ENCODE measurements at places on chromosomes 1 and 21.

GRCh38 chr1:44594871-44595735 is 79.2 kb downstream of the TMEM53 start:
- no peak for DNase-seq

DNA sequence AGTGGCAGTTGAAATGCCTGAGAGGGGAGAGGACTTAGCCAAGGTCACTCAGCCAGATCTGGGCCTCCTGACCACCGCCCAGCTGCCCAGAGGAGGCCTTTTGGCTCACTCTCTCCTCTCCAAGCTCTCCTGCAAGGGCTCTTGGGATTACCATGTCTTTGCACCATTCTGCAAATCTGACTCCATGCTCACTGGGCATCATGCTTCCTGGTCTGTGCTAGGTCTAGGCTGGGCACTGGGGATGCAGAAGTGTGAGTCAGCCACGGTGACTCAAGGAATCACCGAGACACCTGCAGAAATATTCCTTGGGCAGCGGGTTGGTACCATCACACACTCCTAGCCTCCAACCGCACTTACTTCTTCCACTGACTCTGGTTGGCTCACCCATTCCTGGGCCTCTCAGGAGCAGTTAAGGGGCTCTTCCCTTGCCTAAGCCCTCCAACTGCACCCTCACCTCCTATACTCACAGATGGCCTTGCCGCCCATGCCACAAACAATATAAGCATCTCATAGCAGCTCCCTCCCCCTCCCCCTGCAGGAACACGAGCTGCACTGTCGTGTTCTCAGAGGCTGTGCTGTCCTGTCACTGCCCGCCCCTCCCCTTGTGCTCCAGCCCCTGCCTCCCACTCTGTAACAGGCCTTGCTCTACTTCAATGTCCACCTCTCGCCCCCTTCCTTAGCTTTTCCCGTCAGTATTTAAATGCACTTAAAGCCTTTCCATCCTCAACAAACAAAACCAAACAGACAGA is 34.8 kb downstream of the CDCP2 start:
- DNase-seq, result no peak

GRCh38 chr1:70202173-70202758 is 3.1 kb downstream of the LRRC40 start:
- no peak for DNase-seq

DNA sequence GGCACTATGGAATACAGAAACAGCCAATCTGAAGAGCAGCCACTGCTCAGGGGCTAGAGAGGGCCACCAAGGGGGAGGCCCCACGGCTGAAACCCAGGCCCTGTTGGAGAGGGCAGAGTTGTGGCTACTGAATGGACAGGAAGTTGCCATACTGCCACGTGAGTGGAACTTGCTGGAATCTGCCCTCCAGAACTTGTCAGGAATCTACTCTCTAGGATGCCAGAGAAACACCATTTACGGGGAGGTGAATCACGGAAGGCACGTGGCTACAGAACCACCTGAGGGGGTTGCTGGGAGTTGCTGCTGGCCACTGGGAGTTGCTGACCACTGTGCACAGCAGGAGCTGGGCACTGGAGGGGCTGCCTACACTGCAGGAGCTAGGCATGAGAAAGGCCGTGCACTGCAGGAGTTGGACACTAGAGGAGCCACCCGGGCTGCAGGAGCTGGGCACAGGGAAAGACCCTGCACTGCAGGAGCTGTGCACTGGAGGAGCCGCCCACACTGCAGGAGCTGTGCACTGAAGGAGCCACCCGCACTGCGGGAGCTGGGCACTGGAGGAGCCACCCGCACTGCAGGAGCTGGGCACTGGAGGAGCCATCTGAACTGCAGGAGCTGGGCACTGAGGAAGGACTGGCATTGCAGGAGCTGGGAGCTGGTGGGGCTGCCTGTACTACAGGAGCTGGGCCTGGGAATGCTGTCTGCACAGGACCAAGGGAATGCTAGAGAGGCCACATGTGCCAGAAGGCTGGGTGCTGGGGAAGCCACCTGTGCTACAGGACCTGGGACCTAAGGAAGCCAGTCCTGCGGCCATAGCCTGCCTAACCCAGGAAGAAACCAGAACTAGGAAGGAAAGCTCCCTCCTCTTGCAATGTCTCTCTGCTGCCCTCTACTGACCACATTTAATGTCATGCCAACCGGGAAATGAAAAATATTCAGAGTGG is 343.4 kb downstream of the MATN1 start:
- DNase-seq, result no peak

GRCh38 chr1:67642629-67643028 is 42.4 kb upstream of the GADD45A start:
- DNase-seq, result no peak
